ENCODE measurements at places on chromosomes 6 and 20.

GRCh38 chr6:88376197-88376596 lies 210.1 kb upstream of the CNR1 start:
- DNase-seq = no peak

GRCh38 chr6:140436023-140436811 lies 1061.8 kb upstream of the CITED2 start:
- no peak for DNase-seq

GRCh38 chr6:51028276-51028675 lies 209.6 kb downstream of the TFAP2B start:
- no peak for DNase-seq

DNA sequence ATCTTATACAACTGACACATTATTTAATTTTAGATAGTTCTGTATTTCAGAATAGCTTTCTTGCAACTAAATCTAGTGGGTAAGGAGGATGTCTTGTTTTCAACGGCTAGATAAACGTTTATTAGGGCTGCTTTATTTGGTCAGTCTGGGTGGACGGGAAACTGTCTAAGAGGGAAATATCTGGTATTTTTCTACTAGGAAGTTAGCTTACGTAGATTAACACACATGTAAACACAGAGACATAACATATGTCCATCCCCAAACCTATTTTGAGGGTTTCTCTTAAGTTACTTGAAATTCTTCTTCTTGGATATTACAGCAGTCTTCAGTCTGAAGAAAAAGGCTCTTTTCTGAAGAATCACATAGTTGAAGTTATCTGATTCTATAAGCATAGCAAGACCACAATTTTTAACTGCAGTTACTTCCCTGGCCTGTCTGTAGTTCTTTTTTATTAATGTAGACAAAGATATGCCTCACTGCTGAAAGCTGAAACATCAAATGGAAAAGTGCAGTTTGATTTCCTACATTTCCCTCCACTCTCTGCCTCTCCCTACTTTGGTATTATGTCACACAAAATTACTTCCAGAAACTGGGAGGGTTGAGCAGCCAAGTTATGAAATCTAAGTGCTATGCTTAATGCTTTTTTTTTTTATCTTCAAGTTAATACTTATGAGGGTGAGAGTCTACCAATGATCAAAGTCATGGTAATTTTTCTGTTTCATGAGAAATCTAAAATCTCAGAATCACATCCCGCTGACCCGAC lies 37.4 kb downstream of the PLAGL1 start:
- DNase-seq = no peak

GRCh38 chr6:170437719-170438401 lies 115.2 kb downstream of the PSMB1 start:
- DNase-seq = no peak

DNA sequence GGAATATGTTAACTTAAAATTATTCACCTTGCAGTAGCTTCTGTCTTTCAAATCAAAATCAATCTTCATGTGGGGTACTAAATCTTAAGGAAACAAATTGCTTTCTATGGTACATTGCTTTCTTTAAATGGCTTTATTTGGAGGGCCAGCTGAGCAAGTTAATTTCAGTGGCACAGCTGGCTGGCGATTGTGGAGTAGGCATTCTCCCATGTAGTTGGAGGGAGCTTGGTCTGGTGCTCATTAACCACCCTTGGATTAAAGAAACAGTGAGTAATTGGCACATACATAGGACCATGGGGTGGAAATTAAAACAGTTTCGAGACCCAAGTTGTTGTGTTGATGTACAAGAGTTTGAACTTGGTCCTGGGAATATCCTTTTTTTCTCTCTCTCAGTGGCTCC lies 201.3 kb upstream of the CHD6 start:
- no peak for DNase-seq

GRCh38 chr20:19673575-19673974 lies 84.5 kb upstream of the RIN2 start:
- no peak for DNase-seq

DNA sequence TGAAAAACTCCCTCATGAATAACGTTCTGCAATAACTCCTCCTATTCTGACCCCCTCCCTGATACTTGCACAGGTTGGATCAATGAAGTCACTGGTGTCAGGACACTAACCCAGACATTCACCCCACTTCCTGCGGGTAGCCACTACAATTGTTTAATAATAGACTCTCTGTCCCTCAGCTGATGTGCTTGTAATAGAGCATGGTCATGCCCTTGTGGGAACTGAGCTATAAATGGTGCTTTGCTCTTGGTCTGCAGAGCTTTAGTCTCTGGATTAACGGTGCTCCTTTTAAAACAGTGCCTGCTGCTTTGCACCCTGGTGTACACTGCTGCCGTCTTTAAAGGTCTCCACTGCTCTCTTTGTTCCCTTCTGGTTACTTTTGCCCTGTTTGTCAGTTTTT lies 127.3 kb downstream of the BACH2 start:
- DNase-seq = no peak

DNA sequence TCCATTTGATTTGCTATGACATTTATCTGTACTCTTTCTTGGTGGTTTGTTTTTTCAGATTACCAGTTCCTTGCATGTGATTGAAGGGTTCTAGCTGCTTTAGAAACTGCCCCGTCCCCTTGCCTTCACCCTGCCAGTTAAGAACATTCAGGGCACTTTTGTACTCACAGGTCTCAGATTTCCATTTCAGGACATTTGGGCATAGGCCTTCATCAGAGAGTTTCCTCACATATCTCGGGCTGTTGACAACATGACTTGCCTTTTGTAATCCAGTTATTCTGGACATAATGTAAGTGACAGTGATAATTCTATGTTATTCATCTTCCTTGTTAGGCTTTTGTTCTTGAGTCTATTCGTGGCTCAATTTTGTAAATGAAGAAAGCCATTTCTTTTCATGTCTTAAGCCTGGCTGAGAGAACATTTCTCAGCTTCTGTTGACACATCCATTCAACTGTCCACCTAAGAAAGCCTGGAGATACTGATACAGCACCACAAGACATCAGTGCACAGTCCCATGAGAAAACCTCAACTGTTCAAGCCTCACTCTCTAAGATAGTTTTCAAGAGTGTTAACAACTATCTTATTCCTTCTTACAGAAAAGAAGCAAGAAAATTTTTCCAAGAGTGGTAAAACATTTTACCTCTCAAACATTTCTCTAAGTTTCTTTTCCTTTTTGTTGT lies 209.3 kb upstream of the SGK1 start:
- no peak for DNase-seq

DNA sequence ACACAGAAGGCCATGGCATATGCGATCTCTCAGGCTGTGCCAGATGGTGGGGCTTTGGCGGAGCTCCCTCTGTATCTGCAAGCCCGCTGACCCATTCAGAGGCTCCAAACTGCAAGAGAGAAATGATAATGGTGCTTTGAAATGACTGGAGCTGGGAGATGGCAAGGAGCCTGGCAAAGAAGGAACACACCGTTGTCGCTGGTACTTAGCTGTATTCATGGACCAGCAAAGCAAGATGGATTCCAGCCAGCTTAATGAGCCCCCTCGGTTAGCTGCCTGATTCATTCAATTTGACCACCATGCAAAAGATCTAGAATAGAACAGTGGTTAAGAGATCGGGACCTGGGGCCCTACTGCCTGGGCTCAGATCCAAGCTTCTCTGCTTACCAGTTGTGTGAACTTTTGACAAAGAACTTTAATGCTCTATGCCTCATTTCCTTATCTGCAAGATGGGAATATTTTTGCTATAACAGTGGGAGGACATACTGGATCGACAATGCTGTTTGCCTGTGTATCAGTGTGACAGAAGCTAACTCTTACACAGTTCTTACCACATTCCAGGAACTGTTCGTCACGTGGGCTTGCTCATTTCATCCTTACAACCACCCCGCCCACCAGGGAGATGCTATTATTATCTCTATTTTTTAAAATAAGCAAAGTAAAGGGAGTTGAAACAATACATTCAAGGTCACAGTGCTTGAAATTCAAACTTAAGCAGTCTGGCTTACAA lies 317.8 kb upstream of the SULF2 start:
- no peak for DNase-seq

DNA sequence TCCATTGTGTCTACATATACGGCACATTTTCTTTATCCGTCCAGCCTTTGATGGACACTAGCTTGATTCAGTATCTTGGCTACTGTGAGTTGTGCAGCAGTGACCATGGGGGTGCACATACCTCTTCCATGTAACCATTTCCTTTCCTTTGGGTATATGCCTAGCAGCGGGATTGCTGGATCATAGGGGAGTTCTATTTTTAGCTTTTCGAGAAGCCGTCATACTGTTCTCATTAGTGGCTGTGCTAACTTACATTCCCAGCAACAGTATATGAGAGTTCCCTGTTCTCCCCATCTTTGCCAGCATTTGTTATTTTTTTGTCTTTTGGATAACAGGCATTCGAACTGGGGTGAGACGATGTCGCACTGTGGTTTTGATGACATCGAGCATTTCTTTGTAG lies 395.0 kb downstream of the SMOC2 start:
- DNase-seq = no peak

GRCh38 chr6:21871831-21872230 lies 278.3 kb downstream of the SOX4 start:
- DNase-seq = no peak

DNA sequence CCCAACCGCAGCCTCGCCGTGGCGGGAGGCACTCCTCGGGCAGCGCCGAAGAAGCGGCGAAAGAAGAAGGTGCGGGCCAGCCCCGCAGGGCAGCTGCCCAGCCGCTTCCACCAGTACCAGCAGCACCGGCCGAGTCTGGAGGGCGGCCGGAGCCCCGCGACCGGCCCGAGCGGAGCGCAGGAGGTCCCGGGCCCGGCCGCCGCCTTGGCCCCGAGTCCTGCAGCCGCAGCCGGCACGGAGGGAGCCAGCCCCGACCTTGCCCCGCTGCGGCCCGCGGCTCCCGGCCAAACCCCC lies 525 bp downstream of the PNRC1 start:
- no peak for DNase-seq

- DNase-seq = no peak
Measured at GRCh38 chr6:170006071-170006899, 254.9 kb downstream of the ERMARD start.

- DNase-seq = no peak
Measured at GRCh38 chr6:163730246-163731210, 316.0 kb downstream of the QKI start.

- no peak for DNase-seq
Measured at GRCh38 chr6:108235127-108235526, 25.7 kb downstream of the SNX3 start.

- DNase-seq = no peak
Measured at GRCh38 chr20:47406849-47407682, 50.6 kb upstream of the ZMYND8 start.

GRCh38 chr20:49476016-49476355 lies 6.5 kb downstream of the KCNB1 start:
- DNase-seq = no peak

GRCh38 chr20:17836303-17836861 lies 132.2 kb downstream of the SNX5 start:
- no peak for DNase-seq

DNA sequence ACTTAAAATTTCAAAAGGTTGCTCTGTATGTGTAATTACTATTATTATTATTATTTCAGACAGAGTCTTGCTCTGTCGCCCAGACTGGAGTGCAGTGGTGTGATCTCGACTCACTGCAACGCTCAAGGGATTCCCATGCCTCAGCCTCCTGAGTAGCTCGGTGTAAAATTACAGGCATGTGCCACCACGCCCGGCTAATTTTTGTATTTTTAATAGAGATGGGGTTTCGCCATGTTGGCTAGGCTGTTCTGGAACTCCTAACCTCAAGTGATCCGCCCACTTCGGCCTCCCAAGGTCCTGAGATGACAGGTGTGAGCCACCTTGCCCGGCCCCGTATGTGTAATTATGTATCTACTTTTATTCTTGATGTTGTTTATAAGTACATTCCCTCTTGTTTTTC lies 65.3 kb upstream of the ZNF217 start:
- DNase-seq = no peak

DNA sequence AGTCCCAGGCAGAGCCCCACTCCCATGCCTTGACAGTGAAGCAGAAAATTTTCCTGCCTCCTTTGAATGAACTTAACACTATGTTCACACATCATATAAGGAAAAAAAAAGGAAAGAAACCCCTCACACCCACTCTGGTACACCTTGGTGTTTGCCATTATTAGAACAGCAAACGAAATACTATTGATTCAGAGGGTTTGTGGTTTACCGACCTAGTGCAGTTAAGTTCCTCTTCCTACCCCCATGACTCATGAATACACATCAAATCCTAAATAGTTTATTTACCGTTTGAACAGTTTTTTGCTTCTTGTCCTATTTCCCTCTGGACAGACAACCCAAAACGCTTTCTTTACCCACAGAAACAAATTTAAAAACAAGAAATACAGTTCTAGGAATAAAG lies 237.7 kb downstream of the FOXA2 start:
- DNase-seq = no peak

GRCh38 chr6:43205849-43206248 lies 23.4 kb downstream of the DNPH1 start:
- DNase-seq = no peak

DNA sequence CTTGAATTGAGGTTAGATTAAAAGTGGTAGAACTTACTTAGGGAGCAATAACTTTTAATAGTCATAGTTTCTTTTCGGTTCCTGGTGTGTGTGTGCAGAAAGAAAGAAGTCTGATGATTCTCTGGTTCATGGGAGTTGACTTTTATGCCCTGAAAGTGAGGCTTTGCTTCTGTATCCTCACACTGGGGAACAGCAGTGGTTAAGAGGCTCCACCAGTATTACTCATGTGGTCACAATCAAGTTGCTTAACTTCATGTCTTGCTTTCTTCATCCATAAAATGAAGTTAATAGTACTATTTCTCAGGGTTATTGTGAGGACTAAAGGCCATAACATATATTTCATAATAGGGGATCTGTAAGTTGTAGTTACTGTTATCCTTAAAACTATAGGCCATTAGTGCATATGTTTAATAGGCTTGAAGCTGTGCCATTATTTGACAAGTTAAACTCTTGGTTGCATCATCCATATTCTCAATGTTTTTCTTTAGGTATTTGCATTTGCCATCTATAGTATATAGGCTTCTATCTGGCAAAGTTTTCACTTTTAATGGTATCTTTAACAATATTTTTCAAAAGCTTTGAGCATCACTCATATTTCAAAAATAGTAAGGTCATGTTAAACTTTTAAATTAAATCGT lies 262.4 kb downstream of the PLCB1 start:
- DNase-seq = no peak

DNA sequence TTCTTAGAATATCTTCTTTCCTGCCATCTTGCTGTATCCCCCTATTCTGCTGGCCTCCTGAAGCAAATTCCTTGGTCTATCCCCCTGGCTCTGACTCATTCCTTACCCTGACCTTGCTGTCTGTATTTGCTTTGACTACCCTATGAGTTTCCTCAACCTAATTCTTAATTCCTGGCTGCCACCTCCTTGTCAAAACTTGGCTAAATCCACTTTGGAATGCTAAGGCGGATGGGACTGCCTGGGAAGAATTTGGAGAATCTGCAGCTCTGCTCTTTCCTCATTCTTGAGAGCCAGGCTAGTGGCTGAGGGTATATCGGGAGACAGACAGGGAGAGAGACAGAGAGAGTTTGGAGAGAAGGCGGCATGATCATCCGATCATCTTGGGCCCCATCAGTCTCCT lies 24.4 kb downstream of the CAP2 start:
- DNase-seq = peak; percentile 51

- no peak for DNase-seq
Measured at GRCh38 chr6:82419859-82420258, 56.2 kb downstream of the TPBG start.

GRCh38 chr6:84428300-84428907 lies 201.0 kb upstream of the CEP162 start:
- DNase-seq = peak; percentile 29

- DNase-seq = no peak
Measured at GRCh38 chr20:16005021-16005914, 568.0 kb downstream of the KIF16B start.

- no peak for DNase-seq
Measured at GRCh38 chr20:49668181-49668877, 45.3 kb downstream of the B4GALT5 start.

- peak; percentile 6 for DNase-seq
Measured at GRCh38 chr20:38604873-38605303, 3.3 kb downstream of the ARHGAP40 start.

Measured in HFF-Myc (cell line).